Glutamatergic neuron (in vitro differentiated cells): ENCODE measurements at places on chromosomes 2 and 18. TPM values are rescaled to one million over a fixed set of nuclear protein-coding genes. Genes with fewer than 3 reads are reported as not detected.
A peak's percentile ranks its signal among the peaks of the same experiment; 100 is the strongest.

DNA sequence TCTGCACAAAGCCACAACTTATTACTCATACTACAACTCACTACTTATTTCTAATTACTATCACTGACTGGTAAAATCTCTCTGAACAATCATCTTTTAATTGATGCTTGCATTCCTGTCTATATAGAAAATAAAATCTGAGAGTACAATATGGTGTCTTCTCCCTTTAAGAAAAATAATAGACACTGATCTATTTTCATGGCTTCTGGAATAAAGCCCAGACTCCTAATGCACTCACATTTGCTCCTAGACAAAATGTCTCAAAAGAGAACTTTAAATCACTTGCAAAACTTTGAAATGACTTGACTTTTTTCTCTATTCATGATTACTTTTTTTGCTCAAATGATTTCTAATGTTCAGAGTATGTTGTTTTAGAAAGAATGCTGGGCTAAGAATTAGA, 28.7 kb downstream of the ESCO1 start:
- no peaks in the 10 kb centered on the region for H3K27me3 ChIP-seq
- no peak overlapping the region for H3K27ac ChIP-seq
- no peak overlapping the region for H3K4me3 ChIP-seq

DNA sequence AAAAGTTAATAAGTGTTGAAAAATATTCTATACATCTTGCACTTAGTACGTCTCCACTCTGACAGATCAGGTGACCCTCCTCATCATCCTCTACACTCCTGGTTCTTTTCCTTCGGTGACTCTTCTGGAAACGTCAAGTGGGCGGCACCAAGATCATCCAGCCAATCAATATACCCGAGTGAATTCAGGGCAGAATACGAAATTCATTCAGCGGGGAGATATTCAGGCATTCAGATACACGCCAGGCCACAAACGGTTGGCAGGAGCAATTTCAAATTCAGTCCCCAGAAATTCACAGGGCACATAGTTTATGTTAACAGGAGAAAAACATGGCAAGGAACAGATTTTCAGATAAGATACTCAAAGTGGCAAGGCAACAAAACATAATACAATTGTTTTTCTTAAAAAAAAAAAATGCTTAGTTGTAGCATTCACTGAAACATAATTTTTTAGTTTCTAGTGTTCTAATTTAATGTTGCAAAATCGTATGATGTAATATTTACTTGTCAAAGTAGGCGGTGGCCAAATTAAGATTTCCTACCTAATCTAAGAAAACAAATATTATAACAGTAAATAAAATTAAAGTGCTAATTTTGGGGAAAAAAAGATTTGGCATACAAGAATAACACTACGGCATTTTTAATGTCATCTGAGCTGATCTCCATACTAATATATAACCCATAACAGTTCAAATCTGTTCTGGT, 4.2 kb downstream of the CLK1 start:
- DNase-seq: no peak
- H3K27me3 ChIP-seq: peaks cover 8% of the 10 kb centered on the region
- peak overlapping the region; percentile 96 for H3K4me3 ChIP-seq
- peaks cover 22% of the 10 kb centered on the region for H3K4me1 ChIP-seq
- peaks cover 9% of the 10 kb centered on the region for H3K36me3 ChIP-seq

- no peak overlapping the region for H3K27ac ChIP-seq
- H3K27me3 ChIP-seq: no peaks in the 10 kb centered on the region
- H3K36me3 ChIP-seq: no peaks in the 10 kb centered on the region
- no peak overlapping the region for H3K4me3 ChIP-seq
Observed at GRCh38 chr2:33015421-33016142, 68.8 kb downstream of the LTBP1 start.

DNA sequence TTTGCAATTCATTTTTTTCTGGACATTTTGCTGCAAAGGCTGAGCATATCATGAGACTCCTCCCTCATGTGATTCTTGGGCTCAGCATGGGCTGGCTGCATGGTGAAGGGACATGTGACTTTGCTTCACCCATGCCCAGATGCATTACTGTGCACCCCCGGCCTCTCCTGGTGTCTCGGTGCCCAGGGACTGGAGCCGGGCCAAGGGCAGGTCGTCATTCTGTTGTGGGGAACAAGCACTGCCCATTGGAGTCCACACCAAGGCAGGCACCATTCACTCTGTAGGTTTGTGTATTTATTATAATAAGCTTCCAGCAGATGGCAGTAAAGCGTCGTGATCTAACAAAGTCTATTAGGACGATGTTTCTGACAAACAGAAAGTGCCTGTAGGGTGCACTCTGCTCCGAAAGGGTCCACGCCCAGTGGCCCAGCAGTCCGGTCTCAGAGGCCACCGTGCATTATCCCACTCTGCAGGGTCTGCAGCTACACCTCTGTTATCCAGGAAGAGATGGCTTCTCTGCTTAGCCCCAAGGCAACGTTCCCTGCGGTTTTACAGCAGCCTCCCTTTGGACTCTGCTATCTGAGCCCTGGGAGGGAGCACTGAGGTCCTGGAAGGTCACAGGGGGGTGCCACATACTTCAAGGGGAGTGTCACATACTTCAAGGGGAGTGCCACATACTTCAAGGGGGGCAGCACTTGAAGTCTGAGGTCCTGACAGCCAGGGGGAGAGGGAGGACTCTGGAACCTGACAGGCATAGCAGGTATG, 219.6 kb downstream of the TSN start:
- H3K36me3 ChIP-seq: no peaks in the 10 kb centered on the region
- no peak overlapping the region for H3K4me3 ChIP-seq
- no peak overlapping the region for H3K27ac ChIP-seq
- peaks cover 8% of the 10 kb centered on the region for H3K27me3 ChIP-seq
- peaks cover 10% of the 10 kb centered on the region for H3K4me1 ChIP-seq

DNA sequence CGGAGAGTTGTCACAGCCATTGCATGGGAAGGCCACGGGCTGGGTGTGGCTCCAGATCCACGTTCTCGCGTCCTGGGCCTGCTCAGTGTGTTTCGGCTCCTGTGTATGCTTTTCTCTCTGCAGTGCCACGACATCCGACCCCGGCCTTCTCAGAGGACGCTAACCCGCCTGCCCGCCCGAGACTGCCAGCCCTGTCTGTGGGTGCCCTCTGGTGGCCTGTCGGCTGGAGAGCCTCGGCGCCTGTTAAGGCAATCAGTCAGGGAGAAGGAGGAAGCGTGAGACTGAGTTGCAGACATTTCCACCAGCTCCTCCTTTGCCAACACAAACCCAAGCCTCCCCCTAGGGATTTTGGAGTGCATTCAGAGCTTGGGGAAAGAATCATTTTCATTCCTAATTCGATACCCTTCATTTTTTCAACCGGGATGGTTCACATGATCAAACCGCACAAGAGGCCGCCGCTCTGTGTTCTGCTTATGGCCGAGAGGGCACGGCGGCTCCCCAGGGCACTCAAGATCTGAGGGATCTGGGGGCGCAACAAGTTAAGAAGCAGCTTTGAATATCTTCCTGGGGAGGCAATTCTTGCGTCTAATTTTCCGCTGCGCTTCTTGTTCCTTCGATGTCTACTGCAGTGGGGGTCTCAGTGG, 37.5 kb upstream of the ZBTB7C start:
- peak; percentile 95 for DNase-seq
- H3K27me3 ChIP-seq: peaks cover 4% of the 10 kb centered on the region
- peaks cover 40% of the 10 kb centered on the region for H3K4me1 ChIP-seq
- no peak overlapping the region for H3K4me3 ChIP-seq
- H3K36me3 ChIP-seq: no peaks in the 10 kb centered on the region
- no peak overlapping the region for H3K27ac ChIP-seq

GRCh38 chr2:215383652-215384279, 52.1 kb downstream of the FN1 start:
- H3K27me3 ChIP-seq: no peaks in the 10 kb centered on the region
- H3K36me3 ChIP-seq: no peaks in the 10 kb centered on the region
- H3K27ac ChIP-seq: no peak overlapping the region

- no peaks in the 10 kb centered on the region for H3K36me3 ChIP-seq
- no peak overlapping the region for H3K27ac ChIP-seq
- DNase-seq: no peak
- no peaks in the 10 kb centered on the region for H3K4me1 ChIP-seq
- H3K4me3 ChIP-seq: no peak overlapping the region
Observed at GRCh38 chr2:191171708-191172355, 21.0 kb upstream of the STAT4 start.

- peak; percentile 99 for DNase-seq
- H3K27ac ChIP-seq: peak overlapping the region; percentile 90
- peaks cover 13% of the 10 kb centered on the region for H3K4me1 ChIP-seq
- H3K4me3 ChIP-seq: peak overlapping the region; percentile 93
Observed at GRCh38 chr2:130372055-130372832, 16.4 kb downstream of the PTPN18 start.

- H3K27ac ChIP-seq: peak overlapping the region; percentile 92
- peaks cover 3% of the 10 kb centered on the region for H3K27me3 ChIP-seq
- H3K4me1 ChIP-seq: peaks cover 39% of the 10 kb centered on the region
- H3K36me3 ChIP-seq: no peaks in the 10 kb centered on the region
Observed at GRCh38 chr2:177599139-177599688, 206.6 kb downstream of the AGPS start.

DNA sequence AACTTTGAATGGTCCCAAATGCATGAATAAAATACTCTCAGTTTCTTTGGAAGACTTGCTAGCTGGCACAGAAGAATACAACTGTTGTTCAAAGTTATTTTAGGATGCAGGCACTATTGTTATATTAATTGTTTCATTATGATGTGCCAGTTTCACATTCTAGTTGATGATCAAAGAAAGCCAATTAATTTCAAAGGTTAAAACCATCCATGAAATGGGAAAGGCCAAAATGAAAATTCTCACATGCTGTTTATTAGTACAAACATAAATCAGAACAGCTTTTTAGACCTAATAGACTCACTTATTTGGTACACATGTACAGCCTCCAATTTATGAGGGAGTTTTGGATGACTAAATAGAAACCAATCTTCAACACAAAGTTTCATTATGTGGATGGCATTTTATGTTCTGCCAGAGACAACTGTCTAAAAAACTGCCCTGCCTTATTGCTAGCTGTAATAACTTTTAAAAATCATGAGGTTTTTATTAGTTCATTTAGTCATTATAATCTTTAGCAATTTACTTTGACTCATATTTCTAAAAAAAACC, 42.2 kb downstream of the RFTN2 start:
- DNase-seq: no peak
- no peak overlapping the region for H3K27ac ChIP-seq
- no peaks in the 10 kb centered on the region for H3K36me3 ChIP-seq
- no peaks in the 10 kb centered on the region for H3K4me1 ChIP-seq
- no peaks in the 10 kb centered on the region for H3K27me3 ChIP-seq

GRCh38 chr2:118974103-118974993, 32.4 kb downstream of the MARCO start:
- no peak overlapping the region for H3K27ac ChIP-seq
- peaks cover 6% of the 10 kb centered on the region for H3K27me3 ChIP-seq
- DNase-seq: no peak
- no peak overlapping the region for H3K4me3 ChIP-seq

TRIM43 gene
- total RNA-seq: 2.3 TPM

TRIM54 gene
- 2.0 TPM for total RNA-seq

GCA gene
- total RNA-seq: 19.7 TPM

FHOD3 gene
- total RNA-seq: 21.2 TPM

NXPH2 gene
- 0.83 TPM for total RNA-seq
